Kidney epithelial cell (primary cell): ENCODE measurements at places on chromosomes 11 and 22. TPM values are rescaled to one million over a fixed set of nuclear protein-coding genes. Genes with fewer than 3 reads are reported as not detected.

DNA sequence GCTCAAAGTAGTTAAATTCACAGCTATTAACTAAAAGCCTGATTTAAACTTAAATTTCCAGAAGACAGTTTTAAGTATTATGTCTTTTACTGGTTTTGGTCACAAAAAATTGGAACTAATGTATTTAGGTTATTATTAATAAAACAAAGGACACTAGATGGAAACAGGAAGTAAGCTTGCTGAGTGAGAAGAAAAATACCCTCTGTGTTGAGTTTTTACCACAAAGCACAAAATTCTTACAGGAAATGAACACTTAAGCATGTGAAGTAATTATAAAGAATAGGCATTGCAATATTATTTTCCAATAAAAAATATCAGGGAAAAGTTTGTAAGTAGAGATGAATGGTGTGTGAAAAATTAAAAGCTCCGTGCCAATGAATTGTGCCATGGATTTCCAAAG, 46.3 kb downstream of the PIK3C2A start:
- DNase-seq, result no peak

- no peak for DNase-seq
Measured at GRCh38 chr11:87006035-87006434, 31.7 kb upstream of the TMEM135 start.

DNA sequence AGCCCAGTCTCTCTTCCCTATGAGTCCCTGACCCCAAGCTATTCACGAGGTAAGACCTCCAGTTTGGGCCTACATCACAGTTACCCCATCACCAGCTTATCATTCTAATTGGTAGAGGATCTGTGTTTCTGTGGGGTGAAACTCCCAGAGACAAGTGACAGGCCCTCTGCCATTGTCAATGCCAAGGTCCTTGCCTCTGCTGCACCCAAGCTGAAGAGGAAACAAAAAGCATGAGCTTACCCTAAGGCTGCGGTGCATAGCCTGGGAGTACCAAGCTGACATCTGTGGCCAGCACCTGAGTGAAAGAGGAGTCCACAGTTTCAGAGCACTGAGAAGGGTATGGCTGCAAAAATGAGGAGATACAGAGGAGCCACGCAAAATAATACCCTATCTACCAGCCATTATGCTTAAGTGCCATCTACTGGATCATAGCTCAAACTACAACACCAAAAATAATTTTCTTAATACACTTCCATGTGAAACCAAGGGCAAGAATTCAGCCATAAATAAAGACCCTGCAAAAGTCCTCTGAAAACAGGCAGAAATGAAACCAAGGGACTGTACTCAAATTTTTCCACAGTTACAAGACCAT, 62.3 kb upstream of the ANO5 start:
- DNase-seq, result no peak

- no peak for DNase-seq
Measured at GRCh38 chr11:7906481-7906880, 24.6 kb downstream of the OR10A6 start.

GRCh38 chr22:45278125-45278524, 6.6 kb upstream of the UPK3A start:
- no peak for DNase-seq

DNA sequence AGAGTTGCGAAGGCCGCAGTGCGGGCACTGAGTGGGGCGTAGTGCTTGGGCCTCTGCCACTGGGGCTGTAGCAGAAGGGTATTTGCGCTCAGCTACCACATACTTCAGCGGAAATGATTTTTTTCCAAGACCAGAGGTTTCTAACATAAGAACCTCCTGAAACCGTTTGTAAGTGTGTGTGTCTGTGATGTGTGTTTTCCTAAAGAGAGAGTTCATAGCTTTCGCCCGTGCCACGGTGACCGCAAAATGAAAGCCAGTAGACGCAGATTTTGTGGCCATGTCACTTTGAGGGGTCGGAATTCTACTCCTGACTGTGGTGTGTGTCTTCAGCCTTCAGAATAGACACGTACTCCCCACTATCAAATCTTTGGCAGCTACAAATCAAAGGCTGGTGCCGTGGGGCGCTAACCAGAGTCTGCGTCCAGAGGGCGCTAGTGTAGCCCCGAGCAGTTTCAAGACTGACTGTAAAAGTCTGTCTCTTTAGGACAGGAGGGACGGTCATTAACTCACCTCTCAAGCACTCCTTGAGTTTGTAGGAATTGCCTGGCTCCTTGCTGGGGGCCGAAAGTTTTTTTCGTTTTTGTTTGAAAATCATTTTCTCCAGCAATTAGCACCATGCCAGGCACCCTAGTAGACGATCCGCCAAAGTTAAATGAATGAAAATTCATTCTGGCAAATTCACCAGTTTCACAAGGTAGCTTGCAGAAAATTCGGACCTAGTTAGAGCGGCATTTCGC, 2.5 kb upstream of the CALCA start:
- DNase-seq, result no peak

DNA sequence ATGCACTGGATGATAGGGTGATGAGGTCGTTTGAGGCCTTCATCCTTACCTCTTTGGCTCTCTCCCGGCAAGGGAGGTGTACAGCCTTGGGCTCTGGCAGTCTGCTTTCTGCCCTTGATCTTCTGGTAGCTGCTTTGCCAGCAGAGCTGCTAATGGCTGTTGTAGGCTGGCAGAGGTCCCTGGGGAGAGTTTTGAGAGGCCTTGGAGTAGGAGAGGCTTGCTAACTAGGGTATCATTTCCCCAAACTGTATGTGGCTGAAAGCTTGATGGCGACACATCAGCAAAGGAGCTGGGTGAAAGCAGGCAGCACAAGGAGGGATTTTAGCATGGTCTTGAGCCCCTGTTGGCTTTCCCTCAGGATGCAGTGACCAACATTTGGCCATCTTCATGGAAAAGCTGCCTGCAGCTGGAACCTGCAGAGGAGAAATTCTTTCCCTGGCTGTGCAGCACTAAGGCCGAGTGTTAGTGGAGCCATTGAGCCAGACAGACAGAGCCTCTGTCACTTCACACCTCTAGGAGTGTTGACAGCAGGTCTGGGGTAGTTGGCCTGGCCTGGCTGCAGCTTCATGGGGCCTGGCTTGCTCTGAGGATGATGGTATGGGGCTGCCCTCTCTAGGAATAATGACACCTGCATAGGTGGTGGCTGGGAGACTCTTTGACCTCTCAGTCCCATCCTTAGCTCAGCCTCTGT, 3.5 kb upstream of the AMPD3 start:
- DNase-seq, result no peak

GRCh38 chr22:17343766-17344165, 25.5 kb upstream of the CECR2 start:
- DNase-seq, result no peak

DNA sequence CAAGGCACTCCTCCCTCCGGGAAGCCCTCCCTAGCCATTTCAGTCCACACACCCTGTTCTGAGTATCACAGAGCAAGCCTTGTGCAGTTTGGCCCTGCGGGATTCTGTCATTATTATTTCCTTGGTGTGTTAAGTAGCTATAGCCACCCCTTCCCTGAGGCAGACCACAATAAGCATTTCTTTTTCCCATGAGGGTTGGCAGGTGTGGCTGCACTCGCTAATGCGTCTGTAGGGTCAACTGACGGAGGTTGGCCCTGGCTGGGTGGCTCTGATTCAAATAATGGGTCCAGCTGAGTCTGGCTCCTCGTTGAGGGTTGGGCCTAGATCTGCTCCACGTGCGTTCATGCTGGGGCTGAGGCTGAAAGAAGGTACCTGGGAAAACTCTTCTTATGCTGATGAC, 5.1 kb downstream of the F2 start:
- no peak for DNase-seq

DNA sequence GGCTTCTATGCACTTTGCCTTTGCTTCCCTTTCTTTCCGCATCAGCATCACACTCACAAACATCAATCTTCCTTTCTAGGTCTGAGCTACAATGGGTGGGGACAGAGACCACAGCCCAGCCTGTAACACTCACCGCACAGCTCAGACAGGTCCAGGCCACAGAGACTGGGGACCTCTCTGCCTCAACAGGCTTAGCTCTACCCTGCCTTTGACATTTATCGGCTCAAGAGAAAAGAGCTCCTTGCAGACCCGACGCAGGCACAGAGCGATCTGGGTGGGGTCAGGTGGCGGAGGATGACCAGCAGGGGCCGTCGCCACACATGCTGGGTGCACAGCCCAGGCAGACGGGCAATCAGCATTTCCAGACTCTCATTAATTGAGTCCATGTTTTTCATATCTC, 837.3 kb downstream of the TBC1D22A start:
- DNase-seq, result no peak

- no peak for DNase-seq
Measured at GRCh38 chr11:16397390-16397789, 41.0 kb upstream of the SOX6 start.

- DNase-seq, result no peak
Measured at GRCh38 chr22:45458532-45458931, 44.2 kb upstream of the FBLN1 start.

DNA sequence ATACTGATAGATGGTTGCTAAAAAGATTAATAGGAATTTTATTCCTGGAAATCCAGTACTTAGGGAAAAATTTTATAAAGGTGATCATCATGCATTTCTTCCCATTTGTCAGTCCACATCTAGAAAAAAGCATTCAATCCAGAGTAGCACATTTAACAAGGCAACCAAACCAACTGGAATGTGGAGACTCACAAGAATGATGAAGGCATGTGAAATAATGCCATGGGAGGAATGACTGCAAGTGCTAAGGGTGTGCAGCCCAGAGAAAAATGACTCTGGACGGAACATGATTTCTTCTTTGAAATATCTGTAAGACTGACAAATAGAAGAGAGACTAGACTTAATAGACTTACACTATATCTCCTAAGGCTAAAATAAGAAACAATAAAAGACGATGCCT, 33.8 kb downstream of the BLID start:
- no peak for DNase-seq

DNA sequence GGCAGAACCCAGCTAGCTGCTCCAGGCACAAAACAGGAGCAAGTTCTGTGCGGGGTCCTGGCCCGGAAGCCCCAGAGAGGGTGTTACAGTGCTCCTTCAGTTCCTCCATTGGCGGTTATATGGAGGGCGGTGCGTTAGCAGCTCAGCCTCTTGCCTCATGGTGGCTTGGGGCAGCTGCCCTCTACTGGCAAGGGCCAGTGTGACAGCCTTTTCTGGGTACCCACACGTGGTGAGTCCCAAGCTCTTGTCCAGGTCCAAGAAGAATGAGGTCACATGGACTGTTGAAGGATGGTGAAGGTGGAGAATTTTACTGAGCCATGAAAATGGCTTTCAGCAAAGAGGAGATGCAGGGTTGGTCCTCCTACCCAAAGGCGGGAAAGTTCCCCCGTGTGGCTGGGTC, 100.5 kb downstream of the WT1 start:
- DNase-seq, result no peak

GRCh38 chr22:44211946-44212930, 31.5 kb downstream of the PARVG start:
- DNase-seq, result no peak

- DNase-seq, result no peak
Measured at GRCh38 chr22:37731804-37732471, 35.1 kb downstream of the TRIOBP start.

DNA sequence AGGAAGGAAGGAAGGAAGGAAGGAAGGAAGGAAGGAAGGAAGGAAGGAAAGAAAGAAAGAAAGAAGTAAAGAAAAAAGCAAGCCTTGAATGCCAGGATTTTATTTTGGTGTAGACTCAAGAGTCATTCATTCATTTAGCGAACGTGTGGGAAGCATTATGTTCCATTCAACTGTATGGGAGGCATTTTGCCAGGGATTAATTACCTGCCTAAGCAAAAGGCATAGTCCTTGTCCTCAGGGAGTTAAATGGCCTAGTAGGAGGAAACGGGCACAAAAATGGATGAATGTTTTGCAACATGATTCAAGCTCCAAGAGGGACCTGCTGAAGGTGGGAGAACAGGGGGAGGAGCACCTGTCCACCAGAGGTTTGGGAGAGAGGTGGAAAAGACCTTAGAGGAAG, 16.2 kb upstream of the ZNRF3 start:
- no peak for DNase-seq

DNA sequence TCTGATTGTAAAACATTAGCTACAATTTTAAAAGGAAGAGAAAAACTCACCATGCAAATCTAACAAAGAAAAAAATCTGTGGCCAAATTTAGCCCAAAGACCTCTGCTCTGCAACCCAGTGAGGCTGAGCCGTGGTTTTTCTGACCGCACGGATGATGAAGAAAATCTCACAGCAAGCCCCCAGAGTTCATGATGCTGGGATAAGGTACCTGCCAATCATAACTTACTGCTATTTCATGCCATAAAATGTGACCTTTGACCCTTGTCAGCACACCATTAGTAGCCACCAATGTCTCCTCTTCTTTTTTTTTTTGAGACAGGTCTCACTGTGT, 11.1 kb downstream of the CERK start:
- no peak for DNase-seq

GRCh38 chr22:21657020-21657359, 8.8 kb upstream of the PPIL2 start:
- DNase-seq, result no peak

DNA sequence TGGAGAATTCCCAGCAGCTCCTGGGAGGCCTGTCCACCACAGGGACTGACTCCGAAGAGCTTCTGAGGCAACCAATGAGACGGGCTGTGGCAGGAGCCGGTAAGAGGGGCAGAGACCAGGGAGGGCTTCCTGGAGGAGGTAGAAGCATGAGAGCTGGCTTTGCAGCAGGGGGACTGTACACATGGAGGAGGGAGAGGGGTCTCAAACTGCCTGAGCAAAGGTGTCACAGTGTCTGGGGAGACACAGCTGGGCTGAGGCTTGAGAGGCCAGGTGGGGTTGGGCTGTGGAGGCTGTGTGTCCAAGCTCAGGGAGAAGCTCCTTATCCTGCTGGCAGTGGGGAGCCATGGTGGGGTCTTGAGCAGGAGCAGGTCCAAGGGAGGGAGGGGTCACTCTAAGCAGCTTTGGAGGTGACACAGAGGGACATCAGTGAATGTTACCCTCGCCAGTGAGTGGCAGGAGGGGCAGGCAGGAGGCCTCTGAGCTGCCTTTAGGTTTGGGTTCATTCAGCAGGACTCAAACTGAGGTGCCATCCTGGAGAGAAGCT, 4.6 kb upstream of the RHOD start:
- no peak for DNase-seq

Gene MMP1
- 3.7 and 6.0 TPM in 2 replicates for total RNA-seq

Gene FAM227A
- total RNA-seq, result 2.3 and 5.8 TPM in 2 replicates

Gene OTOG
- total RNA-seq, result not detected in 2 replicates

Gene OR5B21
- not detected in 2 replicates for total RNA-seq

Gene GRM5
- total RNA-seq, result 0.17 and 0.34 TPM in 2 replicates

Gene ACTN3
- total RNA-seq, result not detected in 2 replicates

Gene VSIG2
- total RNA-seq, result 0.50 TPM in 1 of 2 replicates, not detected in the other

Gene RAB38
- 6.2 and 7.3 TPM in 2 replicates for total RNA-seq

Gene UBQLN3
- total RNA-seq, result not detected in 2 replicates

Gene GTSE1
- total RNA-seq, result 3.8 and 4.5 TPM in 2 replicates

Gene CCDC90B
- 67.4 and 68.1 TPM in 2 replicates for total RNA-seq

Gene APOA5
- total RNA-seq, result not detected in 2 replicates

Gene SYT12
- total RNA-seq, result 0.08 and 0.48 TPM in 2 replicates

Gene NRXN2
- not detected in 2 replicates for total RNA-seq

Gene PNPLA5
- total RNA-seq, result not detected in 2 replicates

Gene CALCA
- 1.8 and 6.0 TPM in 2 replicates for total RNA-seq
